ENCODE measurements at places on chromosomes 5 and 9.
A peak's percentile ranks its signal among the peaks of the same experiment; 100 is the strongest.

DNA sequence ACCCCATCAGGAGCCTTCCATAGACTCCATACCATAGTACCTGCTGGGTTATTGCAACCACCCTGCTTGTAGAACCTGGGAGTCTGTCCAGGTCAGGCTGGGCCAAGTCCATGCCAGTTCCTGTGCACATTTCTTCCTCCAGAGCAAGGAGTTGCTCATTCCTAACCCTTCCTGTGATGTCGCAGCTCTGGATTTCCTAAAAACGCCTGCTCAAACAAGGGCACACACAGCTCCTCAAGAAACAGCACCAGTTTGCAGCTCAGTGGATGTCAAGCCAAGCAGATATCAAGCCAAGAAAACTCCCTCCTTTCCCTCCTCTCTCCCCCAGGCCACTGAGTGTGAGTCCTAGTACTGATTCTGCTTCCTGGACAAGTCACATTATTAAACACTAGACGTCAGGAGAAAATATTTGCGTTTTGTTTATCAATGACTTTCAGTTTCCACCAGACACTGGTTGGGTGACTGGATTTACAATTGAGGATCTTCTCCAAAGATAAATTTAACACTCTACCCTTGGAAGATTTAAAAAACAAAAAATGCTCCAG lies 59.6 kb downstream of the SLC1A1 start:
- no peak for DNase-seq

GRCh38 chr5:38079620-38080402 lies 178.5 kb upstream of the EGFLAM start:
- no peak for DNase-seq

DNA sequence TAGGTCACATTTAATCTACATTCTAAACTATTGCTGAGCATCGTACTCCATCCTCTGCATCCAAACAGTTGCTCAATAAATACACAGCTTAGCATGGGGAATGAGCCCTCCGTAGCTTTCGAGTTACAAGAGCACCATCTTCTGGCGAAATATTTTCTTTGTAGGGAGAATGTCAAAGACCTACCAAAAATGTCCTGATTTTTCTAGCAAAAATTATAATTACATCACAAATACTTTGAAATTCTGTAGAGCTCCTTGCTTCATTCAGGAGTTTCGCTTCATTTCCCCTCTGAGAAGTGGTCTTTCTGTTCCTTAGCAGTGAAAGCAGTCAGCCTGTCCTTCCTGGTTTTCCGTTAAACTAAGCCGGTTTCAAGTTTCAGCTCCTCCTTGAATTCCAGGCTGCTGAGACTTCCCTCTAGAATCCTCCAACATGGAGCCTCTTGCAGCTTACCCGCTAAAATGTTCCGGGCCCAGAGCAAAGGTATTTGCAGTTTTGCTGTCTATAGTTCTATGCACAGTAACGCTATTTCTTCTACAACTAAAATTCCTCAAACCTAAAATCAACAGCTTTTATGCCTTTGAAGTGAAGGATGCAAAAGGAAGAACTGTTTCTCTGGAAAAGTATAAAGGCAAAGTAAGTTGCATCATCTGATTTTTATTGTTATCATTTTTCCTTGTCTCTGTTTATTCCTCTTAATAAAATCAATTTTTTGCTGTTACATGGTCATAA lies at the start of gene GPX8:
GPX8 (plus strand) TSS at position 409 of the 730 bp plus-strand sequence; CDS start at position 431, 22 bp downstream.
- peak; percentile 2 for DNase-seq

DNA sequence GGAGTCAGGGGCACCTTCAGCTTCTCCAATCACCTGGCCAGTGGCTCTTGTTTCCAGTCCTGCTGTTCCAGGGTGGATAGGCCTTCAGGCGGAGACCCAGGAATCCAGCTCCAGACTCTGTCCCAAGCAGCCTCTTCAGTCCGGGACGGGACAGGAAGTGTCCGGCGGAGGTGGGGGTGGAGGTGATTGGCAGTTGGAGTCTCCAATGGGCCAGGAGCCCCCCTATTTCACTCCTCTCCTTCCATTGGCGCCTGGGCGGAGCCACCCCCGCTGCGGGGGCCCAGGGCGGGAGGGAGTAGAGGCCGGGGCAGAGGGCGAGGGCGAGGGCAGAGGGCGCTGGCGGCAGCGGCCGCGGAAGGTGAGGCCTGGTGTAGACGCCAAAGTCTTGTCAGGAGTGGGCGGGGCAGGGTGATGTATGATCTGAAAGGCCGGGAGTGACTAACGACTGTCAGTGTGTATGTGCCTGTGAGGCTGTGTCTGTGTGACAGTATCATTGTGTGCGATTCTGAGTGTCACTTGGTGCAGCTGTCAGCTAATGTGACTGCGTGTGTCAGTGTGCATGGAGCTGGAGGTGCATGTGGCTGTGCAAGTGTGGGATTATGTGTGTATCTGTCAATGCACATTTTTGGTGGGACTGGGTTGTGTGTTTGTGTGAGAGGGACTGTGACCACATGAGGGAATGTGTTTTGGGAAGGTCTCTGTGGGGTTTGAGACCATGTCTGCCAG lies at the start of gene IL11RA:
IL11RA (plus strand) TSS at position 310 of the 726 bp plus-strand sequence. CDS start 3,033 bp downstream, outside the sequence.
- DNase-seq: no peak

DNA sequence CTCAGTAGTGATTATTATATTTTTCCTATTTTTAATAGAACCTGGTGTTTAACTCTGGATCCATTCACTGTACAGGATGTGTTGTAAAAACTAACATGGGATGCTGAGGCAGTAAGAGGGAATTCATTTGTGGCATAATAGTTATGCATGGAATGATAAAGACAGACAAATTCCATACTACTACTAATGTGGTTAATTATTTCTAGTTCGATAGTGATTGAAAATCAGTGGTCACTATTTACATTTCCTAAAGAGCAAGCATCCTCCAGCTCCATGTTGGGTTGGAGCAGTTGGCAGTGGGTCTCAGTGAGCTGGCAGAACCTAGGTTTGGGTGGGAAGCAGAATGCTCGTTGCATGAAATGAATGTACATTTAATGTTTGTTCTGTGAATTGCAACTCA lies 122.6 kb downstream of the SAXO1 start:
- no peak for DNase-seq

GRCh38 chr5:4022056-4022670 lies 426.5 kb downstream of the IRX1 start:
- DNase-seq: no peak

Data from NCI-H345 (cell line).